ENCODE measurements at places on chromosomes 16 and 17.

GRCh38 chr16:68719993-68720489, 17.1 kb upstream of the CDH1 start:
- no peak for DNase-seq

DNA sequence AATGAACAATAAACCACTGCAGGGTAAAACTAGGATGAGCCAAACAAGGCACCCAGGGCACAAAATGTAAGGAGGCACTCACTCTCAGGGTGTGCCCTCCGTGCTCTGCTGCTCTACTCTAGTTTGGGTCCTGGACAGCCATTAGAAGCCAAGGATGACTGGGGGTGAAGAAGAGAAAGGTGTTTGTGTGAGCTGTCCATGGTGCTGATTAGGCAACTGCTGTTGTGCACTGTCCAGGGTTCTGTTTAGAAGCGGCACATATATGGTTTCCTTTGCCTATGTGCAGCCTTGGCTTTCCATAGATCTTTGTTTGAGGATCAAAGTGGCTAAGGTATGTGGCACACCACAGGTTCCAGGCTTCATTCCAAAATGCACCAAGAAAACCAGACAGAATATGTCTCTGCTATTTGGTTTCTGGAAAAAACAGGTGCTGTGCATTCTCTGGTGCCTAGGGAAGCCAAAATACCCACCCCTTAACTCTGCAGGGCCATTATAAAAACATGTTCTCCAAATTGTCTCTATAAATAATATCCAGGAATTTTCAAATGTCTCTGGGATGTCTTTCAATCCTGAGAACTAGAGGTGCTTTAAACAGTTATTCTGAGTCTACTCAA, 123.5 kb downstream of the CBLN1 start:
- DNase-seq, result no peak

- no peak for DNase-seq
Observed at GRCh38 chr17:71145486-71145885, 975.3 kb upstream of the SOX9 start.

DNA sequence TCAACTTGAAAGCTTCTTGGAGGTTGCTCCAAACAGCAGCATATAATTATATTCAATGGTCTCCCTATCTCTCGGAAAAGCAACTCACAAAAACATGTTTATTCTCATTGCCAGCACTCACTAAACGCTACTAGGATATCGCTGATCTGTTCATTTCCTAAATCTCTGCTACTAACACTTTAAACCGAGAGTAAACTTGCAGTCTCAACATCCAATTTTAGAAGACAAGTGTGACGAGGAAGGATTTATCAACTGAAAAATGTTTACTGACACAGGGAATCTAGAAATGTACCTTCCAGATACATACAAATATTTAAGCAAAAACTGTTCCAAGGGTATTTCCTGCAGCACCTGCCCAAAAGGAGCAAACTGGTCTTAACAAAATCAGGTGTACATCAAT, 56.5 kb downstream of the YWHAE start:
- no peak for DNase-seq

DNA sequence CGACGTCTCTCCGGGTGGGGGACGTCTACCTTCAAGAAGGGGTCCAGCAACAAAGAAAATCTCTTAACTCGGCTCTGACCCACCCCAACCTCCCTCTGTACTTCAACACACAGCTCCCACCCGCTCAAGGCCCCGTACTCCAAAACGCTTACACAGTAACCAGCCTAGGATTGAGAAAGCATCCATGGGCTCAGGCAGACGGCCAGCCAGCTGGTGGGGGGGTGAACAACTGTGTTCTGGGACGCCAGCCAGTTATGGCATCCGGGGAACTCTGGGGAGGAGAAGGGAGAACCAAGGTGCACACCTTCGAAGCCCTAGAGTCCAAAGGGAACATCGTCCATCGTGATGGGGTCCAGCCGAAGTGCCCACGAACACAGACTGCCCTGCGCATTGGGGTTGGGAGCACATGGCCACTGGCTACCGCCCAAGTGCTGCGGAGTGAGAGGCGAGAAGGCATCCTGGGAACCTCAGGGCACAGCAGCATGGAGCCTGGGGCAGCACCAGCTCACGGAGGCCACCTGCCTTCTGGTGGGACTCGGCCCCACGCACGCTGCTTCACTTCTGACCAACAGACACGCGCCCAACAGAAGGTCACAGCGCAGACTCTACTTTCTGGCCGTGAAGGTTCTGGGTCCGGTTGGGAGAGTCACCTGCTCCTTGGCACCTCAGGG, 14.3 kb downstream of the SLC16A3 start:
- no peak for DNase-seq

DNA sequence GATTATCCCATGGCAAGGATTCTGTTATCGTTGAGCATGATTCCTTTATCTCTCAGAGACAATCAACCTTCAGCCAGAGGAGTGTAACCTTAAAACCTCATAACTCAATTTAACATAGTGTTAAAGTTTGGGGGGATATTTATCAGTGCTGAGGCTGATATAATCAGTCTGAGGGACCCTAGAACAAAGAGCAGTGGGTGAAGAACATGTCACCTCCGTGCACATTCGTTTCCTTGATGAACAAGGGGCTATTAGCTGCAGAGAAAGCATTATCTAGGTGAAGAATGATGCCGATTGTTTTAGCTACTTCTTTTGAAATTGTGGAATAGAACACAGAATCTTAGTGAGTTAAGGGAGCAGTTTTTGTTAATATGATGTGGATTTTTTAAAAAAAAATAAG, 99.1 kb downstream of the SKAP1 start:
- no peak for DNase-seq

- DNase-seq, result no peak
Observed at GRCh38 chr16:75250809-75251279, 580 bp downstream of the BCAR1 start.

GRCh38 chr17:67221062-67221998, 23.7 kb downstream of the HELZ start:
- peak; percentile 65 for DNase-seq
